ENCODE measurements at places on chromosomes 4 and X.

DNA sequence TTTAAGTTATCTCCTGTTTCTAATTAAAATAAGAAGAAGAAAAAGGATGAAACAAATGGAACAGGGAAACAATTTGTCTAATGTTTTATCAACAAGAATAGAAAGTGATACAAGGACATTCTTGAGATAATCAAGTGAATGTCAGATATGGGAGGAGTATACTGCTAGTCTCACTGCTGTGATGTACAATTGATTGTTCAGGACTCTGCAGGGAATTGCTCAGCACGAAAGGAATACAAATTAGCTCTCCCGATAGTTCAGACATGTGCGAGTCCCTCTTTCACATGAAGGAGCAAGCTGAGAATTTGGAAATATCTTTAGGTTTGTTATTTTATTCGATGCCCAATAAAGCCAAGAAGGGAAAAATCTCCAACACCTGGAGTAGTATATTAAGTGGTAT lies 57.3 kb upstream of the FSTL5 start:
- DNase-seq: no peak

- DNase-seq: no peak
Measured at GRCh38 chr4:100548200-100548560, 30.4 kb upstream of the EMCN start.

DNA sequence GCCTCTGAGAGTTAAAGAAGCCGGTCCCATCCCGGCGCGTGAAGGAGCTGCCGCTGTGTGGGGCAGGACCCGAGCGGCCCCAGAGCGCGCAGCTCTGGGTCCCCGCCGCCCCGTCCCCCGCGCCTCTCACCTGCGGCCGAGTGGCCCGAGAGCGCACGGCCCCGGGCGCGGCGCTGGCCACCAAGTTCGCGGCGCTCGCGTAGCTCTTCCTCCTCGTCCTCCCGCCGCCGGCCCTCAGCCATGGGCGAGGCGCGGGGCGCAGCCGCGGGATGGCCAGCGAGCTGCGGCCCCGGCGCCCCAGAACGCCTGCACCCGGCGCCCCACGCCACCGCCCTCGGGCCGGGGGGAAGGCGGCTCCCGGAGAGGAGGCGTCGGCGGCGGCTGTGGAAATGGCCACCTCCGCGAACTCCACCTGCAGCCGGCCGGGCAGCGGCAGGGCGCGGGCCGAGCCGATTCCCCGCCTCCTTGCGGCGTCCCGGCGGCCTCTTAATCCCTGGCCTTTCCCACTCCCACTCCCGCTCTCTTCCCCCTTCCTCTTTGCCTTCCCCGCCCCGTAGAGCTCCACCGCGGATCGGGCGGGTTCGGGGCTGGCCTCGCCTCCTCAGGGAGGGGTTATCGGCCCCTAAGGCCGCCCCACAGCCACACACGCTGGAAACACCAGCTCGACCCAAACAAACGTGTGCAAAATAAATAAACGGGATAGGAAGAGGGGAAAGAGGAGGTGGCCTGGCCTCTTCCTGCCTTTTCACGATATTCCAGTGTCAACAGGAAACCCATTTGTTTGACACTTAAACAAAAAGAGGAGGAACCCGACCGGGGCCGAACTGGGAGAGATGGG lies at the start of gene SH3D19:
Gene SH3D19 (minus strand): TSS at position 495 of the 838 bp plus-strand sequence. CDS start 253 bp downstream, at position 242.
- no peak for DNase-seq

DNA sequence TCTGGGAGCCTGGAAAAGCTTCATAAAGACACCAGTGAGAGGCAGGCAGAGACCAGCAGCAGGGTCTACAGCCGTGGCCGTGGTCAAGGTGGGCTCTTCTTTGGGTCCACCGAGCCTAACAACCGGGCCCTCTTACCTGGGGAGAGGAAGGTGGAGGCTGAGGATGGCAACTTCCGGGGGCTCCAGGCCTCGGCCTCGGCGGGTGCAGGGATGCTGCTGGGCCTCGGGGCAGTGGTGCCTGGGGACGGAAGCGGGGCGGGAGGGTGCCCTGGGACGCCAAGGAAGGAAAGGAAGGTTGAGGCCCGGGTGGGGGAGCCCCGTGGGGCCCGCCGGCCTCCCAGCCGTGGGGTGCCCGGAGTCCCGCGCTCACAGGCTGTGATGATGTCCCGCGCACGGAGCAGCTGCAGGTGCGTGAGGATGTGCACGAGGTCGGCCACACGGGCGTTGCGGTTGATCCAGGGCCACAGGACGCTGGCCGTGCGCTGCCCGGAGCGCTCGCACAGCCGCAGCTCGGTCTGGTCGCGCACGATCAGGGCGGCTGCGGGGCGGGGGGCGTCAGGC lies 561 bp downstream of the IRAK1 start:
- no peak for DNase-seq

GRCh38 chr4:99790796-99791617 lies 25.6 kb upstream of the DAPP1 start:
- peak; percentile 85 for DNase-seq

DNA sequence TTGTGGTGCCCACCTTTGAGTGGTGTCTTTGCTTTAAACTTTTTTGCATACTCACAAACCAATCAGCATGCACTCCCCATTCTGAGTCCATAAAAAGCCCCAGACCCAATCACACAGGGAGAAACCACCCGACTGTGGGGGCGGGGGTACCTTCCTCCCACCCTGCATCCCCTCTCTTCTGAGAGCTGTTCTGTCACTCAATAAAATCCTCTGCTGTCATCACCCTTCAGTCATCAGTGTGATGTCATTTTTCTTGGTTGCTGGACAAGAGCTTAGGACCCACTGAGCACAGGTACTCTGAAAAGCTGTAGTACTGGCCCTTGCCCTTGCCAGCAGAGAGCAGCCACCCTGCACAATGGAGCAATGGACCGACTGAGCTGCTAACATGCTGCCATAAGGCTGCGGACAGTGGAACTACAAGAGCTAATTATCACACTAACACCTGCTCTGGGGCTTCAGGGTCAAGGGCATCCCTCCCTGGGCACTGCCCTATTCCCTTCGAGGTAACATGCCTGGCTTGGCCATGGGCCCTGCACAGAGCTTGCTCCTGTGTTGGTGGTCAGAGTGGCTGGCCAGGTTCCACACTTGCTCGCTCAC lies 62.9 kb upstream of the PGRMC2 start:
- no peak for DNase-seq

DNA sequence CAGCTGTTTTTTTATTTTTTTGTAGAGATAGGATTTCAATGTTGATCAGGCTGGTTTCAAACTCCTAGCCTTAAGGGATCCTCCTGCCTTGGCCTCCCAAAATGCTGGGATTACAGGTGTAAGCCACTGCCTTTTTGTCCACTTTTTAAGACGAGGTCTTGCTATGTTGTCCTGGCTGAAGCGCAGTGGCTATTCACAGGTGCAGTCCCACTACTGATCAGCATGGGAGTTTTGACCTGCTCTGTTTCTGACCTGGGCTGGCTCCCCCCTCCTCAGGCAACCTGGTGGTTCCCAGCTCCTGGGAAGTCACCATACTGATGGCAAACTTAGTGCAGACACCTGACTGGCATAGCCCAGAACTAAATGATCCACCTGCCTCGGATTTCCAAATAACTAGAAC lies 2.3 kb upstream of the NSD2 start:
- DNase-seq: no peak

GRCh38 chr4:101813604-101814003 lies 23.1 kb downstream of the BANK1 start:
- no peak for DNase-seq

GRCh38 chr4:72205831-72206230 lies 174.0 kb downstream of the NPFFR2 start:
- no peak for DNase-seq

GRCh38 chr4:145755802-145756201 lies 75.9 kb downstream of the C4orf51 start:
- no peak for DNase-seq

DNA sequence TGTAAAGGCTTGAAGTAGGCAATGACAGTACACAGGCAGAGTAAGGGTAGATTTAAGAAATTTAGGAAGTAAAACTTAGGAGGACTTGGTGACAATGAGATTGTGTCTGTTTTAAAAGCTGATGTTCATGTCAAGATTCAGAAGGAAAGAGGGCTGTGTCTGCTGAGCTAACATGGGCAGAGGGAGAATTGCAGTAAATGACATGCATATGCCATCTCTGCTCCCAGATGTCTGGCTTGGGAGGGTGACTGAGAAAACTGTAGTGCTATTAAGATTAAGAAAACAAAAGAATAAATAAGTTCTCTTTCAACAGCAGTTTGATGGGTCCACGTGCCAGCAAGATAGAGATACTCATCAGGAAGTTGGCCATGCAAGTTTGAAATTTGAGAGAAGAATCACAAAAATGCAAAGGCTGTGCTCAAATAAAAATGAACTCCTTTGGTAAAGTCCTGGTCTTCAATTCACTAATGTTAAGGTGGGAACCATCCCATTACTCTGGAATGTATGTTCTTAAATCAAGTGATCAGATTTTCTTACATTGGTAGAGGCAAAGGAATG lies 7.2 kb downstream of the NFXL1 start:
- no peak for DNase-seq

- no peak for DNase-seq
Measured at GRCh38 chrX:2650037-2650436, 41.1 kb upstream of the CD99 start.

DNA sequence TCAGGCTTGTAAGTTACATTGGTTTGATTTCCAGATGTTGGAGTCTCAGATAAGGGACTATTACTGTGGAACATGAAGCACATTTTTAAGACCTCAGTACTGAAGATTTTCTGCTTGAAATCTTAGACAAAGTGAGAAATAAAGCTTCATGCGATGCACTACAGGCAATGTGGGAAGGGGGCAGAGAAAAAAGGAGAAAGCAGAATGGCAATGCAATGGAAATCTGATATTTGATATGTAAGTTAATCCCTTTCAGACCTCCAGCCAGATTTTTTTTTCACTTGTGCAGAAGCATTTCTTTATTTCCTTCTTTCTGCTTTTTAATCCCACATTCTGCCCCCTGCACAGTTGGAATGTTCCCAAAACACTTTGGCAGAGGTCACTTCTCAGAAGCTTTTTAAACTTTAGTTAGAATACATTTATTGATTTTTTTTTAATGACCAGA lies 174.3 kb downstream of the ADGRL3 start:
- DNase-seq: no peak

DNA sequence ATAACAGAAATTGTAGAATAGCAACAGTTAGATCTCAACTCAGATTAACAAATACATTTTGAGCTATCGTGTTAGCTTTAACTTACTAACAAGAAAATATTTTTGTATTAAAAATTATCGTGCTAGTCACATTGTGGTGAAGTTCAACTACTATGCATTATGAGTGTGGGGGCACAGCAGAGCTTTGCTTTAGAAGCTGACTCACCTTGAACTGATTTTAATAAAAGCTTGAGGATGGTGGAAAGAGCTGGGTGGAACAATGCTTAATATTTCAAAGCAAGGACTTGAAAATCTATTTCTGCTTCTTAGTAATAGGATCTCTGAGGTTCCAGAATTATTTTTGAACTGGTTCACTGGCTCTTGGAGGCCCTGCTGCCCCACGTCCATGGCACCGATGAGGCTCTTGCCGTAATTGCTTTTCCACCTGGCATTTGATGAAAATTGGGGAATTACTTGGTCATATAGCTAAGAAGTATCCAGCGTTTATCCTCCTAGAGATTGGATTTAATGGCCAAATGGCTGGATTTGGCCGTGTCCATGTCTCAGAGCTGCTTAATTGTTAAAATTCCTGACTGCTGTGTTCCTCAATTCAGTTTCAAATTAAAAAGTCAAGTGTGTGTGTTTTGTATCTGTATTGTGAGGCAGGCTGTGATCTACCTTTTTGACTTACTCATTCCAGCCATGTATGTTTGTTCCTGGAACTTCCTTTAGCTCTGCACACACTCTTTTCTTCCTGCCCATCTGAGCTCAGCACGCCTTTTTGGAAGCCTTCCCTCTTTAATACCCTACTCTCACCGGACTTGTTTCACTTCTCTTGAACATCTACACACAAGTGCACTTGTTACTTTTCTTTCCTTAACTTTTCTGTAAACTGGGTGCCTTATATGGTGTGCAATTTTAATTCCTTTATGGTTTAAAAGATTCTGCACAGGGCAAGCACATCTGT lies 66.6 kb upstream of the LIMCH1 start:
- DNase-seq: no peak

- no peak for DNase-seq
Measured at GRCh38 chr4:153465615-153466080, 512 bp upstream of the TMEM131L start.

DNA sequence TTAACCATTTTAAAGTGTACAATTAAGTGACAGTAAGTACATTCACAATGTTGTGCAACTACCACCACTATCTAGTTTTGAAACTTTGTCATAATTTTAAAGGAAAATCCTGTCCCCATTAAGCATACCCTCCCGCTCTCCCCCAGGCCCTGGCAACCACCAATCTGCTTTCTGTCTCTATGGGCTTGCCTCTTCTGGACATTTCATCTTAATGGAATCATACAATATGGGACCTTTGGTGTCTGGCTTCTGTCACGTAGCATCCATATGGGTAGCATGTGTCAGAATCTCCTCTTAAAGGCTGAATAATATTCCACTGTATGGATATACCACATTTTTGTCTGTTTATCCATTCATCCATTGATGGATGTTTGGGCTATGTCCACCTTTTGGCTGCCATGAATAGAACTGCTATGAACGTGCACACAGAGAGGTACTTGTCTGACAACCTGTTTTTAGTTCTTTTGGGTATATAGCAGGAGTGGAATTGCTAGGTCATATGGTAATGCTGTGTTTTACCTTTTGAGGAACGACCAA lies 61.5 kb downstream of the ELF4 start:
- no peak for DNase-seq

- DNase-seq: no peak
Measured at GRCh38 chr4:116668190-116668589, 417.2 kb downstream of the TRAM1L1 start.

DNA sequence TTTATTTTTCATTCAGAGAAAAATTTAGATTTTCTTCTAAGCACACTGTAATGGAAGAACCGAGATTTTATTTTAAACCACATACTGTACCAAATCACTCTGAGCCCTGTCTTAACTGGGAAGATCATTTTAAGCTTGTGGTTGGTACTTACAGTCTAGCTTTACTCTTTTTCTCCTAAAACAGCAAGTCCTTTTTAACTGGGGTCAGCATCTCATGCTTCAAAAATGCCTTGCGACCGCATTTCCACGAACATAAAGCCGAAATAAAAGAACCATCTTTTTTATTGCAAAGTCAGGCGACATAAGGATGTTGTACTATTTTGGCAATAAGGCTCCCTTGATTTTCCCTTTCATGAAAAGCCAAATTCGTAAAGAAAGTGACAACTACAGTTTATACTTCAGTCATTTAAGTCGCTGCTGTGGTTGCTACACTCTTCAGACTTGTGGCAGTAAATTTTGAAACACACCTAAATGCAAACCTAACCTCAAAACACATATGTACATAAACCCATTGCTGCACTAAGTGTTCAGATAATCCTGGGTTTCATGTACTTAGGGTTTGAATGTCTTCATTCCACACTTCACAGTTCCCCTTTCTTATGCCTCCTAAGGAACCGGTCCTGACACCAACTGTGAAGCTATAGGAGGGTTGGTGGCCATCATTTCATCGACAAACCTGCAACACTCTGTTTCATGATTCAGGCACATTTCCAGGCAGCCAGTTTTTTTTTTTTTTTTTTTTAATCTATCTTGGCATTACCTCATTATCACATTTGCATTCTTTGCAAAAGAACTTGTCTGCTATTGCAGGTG lies 3.0 kb downstream of the STOX2 start:
- no peak for DNase-seq

Data from NCI-H1436 (cell line).